ENCODE measurements at places on chromosomes 7 and 10.
A peak's percentile ranks its signal among the peaks of the same experiment; 100 is the strongest.

DNA sequence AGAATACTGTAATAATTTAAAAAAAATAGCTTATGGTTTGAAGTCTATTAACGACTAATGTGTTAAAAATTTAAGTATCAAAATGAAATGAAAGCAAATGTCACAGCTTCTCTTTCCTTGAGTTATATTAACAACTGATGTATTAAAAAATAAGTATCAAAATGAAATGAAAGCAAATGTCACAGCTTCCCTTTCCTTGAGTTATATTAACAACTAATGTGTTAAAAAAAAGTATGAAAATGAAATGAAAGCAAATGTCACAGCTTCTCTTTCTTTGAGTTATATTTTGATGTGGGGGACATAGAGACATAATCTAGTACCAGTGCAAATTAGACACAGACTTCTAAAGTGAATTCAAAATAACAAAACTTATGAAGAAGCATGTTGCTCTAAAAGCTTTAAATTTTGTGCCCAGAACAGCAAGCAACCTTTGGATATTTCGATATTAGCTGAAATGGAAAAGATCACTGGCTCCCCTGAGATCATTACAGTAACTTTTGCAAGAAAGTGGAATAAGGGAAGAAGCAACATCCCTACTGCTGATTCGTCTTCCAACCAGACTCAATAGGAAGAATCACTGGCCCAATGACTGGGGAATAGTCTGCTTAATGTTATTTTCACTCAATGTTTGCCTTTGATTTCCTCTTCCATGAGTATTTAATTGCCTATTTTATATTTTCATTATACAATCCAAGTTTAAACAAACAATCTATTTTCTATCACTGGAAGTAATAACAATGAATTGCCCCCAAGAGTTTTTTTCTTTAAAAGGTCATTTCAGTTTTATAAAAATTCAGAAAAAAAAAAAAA, 8.0 kb downstream of the SKAP2 start:
- DNase-seq = no peak

DNA sequence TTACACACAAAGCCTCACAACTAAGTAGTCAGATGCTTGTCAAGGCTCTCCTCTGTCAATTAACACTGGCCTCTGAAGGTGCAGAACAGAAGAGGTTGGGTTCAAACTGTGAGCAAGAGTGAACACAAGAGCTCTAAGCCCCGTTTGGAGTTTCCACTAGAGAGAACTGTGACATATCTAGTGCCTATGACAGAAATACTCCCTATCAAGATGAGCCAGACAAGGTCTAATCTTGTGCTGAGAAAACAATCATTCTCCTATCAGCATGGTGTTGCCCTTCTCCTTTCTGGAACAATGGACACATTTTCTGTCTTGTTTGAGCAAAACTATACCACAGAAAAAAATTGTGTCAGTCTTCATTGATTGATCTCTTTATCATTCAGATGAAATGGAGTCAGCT, 62.4 kb upstream of the CCDC71L start:
- DNase-seq = no peak

- no peak for DNase-seq
Observed at GRCh38 chr10:90818736-90819135, 39.1 kb downstream of the HTR7 start.

DNA sequence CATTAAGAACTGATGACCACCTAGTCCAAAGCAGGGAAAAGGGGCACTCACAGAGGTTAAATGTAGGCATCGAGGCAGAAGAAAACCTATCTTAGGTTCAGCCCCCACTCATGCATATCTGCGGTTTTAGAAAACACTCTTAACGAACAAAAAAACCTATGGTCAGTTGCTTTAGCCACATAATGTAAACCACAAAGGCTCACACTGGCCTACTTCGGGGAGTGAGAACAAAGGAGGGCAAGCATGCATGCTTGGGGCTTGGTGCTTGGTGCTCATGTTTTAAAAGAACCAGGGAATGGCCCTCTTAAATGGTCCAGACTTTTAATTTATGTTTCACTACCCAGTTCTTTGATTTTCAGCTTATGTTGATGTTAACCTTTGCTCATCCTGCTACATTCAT, 14.2 kb downstream of the INSYN2A start:
- no peak for DNase-seq

DNA sequence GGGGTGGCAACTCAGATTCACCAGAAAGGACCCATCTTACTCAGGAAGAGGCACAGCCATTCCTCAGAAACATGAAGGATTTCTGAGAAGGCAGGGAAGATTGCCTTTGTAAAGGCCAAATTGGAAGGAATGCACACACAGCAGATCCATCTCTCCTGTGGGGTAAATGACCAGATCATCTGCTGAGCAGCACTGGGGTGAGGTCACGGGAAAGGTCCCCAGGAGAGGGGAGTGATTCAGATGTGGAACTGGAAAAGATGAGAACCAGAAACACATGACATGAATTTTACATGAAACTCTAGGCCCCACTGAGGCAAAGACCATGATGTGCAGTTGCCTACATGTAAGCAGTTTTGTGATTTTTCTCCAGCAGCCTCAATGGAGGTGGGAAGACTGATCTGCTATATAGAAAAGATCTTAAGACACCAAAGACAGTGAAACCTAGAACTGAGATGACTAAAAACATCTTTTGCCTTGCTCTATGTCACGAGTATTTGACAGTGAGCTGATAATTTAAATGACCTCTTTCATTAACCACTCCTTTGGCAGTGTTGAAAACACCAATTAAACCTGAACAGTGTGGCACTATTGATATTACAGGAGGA, 91.6 kb downstream of the AMPH start:
- no peak for DNase-seq

- peak; percentile 100 for DNase-seq
Observed at GRCh38 chr10:102502029-102502336, 529 bp downstream of the ACTR1A start.

DNA sequence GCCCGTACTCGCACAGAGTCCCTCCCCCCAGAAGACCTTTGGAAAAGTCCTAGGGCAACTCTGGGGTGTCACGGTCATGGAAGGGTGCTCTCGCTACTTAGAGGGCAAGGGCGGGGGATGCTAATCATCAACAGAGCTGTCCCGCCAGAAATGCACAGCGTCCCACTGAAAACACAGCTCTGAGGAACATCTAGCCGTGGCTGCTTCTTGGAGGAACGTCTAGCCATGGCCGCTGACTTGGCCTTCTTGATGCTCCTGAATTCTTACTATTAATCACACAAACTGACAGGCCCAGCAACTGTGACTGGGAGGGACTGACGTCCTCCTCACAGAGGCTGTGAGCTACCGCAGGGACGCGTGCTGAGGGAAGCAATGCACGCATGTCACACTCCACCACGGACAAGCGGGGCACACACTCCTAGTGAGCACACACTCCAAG, 1.7 kb downstream of the TUBGCP2 start:
- no peak for DNase-seq

DNA sequence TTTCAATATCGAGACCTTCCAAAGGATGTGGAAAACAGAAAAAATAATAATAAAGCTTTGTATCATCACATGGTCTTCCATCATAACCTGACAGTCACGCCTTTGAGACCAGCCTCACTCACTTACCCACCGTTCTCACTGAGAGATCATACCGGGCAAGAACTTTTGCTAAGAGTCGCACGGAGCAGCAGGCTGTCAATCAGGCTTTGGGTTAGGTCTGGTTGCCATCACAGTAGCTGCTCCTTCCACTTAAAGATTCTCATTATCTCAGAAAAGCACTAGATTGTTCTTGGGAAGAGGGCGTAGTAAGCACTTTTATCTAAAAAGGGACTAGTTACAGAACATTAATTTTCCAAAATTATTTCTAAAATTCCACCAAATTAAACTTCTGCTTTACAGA, 2.0 kb downstream of the RELN start:
- DNase-seq = no peak

DNA sequence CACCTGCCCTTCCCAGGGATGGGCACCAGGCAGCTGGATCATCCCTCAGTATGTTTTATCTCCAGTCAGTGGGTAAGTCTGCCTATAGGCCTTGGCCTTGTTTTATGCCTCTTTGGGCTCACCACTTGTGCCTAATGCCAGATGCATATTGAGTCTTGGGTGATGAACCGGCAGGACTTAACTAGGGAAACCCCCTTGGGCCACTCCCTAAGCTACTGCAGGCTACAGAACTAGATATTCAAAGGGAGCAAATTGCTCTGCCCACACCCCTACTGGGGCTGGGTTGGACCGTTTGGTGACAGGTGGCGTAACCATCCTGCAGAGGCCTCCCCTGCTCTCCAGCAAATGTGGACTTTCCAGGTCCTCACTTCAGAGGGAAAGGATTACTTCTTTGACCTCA, 115.7 kb upstream of the GDF10 start:
- no peak for DNase-seq

DNA sequence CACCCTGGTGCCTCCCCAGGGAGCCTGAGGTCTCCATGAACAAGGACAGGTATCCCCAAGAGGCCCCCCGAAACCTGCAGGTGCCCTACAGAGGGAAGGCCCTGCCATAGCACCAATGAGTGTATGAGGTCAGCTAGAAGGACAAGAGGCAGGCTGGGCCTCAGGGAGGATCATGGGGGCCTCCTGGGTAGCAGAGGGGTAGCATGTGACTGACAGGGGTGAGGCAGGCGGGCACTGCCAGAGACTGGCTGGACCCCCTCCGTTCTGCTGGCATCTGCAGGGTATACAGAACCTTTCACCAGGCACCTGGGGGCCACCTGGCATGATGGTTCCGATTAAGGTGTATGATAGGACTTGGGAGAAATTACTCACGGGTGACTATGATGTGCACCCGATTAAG, 79.2 kb upstream of the KCTD7 start:
- DNase-seq = no peak

- DNase-seq = no peak
Observed at GRCh38 chr10:130194194-130194990, 58.2 kb downstream of the GLRX3 start.

DNA sequence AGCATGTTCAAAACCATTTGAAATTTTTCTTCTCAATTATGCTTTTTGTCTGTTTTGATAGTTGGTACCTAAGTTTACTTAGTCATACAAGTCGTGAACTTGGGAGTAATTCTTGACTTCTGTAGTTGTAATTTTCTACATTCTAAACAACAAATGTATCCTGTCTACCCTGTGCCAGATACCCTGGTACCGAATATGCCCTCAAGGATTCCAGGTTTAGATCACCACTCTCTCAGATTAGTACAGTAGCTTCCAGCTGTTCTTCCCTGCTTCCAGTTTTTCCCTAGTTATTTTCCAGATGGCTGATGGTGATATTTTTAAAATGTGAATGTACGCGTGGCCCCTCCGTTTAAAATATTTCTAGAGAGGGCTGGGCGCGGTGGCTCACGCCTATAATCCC, 6.5 kb downstream of the STAM start:
- DNase-seq = no peak

- DNase-seq = peak; percentile 81
Observed at GRCh38 chr10:110207011-110207804, at the start of gene MXI1. Gene MXI1 (plus strand): TSS chr10:110207605. CDS start chr10:110207809, 204 bp downstream.

DNA sequence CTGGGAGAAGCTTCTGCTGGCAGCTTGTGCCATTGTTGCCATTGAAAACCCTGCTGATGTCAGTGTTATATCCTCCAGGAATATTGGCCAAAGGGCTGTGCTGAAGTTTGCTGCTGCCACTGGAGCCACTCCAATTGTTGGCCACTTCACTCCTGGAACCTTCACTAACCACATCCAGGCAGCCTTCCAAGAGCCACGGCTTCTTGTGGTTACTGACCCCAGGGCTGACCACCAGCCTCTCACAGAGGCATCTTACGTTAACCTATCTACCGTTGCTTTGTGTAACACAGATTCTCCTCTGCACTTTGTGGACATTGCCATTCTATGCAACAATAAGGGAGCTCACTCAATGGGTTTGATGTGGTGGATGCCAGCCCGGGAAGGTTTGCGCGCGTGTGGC, 220.7 kb downstream of the ADK start:
- peak; percentile 20 for DNase-seq

DNA sequence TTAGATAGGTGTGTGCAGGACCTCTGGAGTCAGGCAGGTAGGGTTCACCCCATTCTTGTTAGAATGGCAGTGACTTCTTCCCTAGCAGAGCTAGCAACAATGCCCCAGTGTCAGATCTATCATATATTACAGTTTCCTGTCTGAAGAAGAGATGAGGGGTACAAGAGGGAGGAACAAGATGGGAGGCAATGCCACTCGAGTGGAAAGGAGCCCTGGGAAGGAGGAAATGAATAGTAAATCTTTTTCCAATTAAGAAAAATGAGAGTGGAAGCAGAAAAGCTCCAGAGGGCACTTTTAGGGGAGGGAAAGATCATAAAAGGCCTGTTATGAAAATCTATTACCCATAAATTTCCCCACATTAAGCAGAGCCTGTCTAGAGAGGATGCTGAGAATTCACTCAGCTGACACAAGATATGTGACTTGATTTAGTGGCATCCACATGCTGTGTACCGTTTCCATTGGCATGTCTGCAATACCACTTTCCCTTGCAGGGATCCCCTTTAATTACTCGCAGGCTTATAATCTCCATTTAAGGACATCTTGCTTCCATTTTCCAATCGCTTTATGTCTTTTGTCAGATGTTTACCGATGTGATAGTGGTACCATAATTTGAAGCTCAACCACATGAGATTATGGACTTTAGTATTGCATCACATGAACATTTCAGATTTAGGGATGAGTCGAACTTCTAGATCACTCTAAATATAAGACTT, 70.0 kb upstream of the AGBL3 start:
- DNase-seq = peak; percentile 60

GRCh38 chr10:712089-712488, 22.6 kb upstream of the DIP2C start:
- DNase-seq = no peak

- DNase-seq = peak; percentile 29
Observed at GRCh38 chr7:2939193-2939885, 95.2 kb upstream of the GNA12 start.

- DNase-seq = peak; percentile 79
Observed at GRCh38 chr10:16856567-16856966, 39.3 kb upstream of the RSU1 start.

DNA sequence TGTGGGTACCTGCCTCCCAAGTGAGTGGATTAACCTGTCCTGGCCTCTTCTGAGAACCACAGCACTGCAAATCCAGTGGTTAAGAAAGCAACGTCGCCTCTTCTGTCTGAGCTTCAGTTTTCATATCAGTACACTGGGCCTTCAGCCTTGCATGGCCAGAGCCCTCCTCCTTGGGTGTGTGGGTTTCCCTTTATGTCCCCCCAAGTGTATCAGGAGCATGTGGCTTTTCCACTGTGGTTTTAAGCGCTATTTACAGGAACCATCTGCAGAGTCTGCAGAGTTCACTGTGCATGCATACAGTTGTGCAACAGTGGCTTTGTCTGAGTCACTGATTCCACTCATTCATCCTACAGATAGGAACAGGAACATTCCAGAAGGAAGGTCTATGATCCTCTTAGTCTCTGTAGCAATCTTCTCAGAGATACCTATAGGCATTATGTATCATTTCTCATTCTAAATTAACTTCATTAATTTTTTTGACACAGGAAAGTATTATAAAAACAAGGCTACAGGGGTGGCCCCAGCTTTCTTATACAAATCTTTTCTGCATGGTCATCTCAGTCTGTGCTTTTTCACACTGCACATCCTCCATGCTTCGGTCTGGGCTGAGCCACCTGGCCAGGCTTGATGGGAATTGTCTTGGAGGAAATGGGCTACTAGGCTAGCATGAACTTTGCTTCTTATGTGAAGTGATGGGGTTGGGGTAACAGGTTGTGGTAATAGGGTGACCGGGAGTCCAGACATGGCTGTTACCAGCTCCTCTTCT, 17.1 kb downstream of the MBL2 start:
- peak; percentile 77 for DNase-seq
